ENCODE measurements at places on chromosomes 5 and 9.

- no peak for DNase-seq
These were observed 4.9 kb downstream of the EDIL3 start for GRCh38 chr5:84379749-84380148.

GRCh38 chr5:149759563-149759962, 29.5 kb downstream of the PPARGC1B start:
- DNase-seq = no peak

DNA sequence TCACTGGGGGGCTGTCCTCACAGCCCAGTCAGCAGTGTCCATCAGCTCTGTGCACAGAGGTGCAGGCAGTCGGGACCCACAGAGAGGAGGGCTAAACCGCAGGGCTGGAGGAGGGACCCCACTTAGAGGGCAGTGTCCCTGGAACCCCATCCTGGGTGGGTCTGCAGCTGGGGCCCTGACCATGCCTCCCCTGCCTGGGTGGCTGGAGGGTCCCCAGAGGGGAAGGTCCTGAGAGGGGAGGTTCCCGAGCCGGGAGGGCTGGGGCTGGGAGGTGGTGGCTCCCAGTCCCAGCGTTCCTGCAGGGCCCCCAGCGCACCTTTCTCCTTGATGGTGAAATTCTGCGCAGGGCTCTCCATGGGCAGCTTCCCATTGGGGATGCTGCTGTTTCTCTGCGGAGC, 32.7 kb downstream of the EXOC3 start:
- no peak for DNase-seq

DNA sequence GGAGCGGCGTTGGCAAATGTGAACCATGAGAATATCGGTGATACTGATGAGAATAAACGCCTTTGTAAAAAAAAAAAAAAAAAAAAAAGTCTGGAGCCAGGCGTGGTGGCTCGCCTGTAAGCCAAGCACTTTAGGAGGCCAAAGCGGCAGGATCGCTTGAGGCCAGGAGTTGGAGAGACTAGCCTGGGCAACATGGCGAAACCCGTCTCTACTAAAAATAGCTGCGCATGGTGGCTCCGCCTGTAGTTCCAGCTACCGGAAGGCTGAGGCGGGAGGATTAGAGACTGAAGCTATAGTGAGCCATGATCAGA, 425 bp upstream of the NFX1 start:
- DNase-seq = no peak

DNA sequence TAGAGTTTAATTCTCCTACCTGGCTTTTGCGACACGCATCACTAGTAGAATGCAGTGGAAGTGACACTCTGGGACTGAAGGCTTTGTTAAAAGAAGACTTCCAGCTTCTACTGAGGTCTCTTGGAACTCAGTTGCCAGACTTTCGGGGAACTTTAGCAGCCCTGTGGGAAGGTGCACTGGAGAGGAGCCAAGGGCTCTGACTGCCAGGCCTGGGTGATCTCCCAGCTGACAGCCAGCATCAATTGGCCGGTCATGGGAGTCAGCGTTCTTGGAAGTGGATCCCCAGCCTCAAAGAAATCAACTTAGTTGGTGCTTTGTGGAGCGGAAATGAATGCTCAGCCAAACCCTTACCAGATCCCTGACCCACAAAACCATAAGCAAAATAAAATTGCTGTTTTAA, 87.1 kb downstream of the OSTF1 start:
- no peak for DNase-seq

- no peak for DNase-seq
These were observed 88.7 kb upstream of the LRRTM2 start for GRCh38 chr5:138963763-138964371.

- DNase-seq = no peak
These were observed 140.8 kb downstream of the CEP120 start for GRCh38 chr5:123282444-123282843.

DNA sequence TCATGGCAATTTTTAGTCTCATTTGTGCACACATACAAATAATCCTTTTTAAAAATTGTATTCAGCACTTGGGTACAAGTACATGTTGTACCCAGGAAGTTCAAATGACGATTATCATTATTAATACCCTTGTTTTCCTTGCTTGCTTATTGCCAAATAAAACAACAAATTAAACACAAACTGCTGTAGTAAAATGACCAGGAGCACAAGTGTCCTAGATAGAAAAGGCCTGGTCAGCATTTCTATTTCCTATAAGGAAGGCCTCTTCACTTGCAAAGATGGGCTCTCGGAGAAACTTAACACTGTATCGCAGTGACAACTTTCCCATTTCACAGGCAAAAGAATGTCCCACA, 34.7 kb upstream of the PLPP1 start:
- no peak for DNase-seq

DNA sequence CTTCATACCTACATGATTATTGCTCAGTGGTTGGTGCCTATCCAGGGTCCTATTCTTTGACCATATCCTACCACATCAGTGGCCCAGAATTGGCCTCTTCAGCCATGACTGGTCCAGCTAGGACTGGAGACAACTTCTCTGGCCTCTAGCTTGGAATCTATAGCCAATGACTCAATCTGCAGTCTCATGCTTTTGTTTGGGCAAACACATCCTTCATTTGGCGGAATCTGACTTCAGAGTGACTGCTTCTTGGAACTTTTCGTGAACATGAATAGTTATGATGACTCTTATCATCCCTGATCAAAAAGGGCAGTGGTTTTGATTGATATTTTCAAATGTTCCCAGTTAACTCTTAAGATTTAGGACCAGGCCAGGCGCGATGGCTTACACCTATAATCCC, 134.1 kb downstream of the PAPPA start:
- DNase-seq = no peak

DNA sequence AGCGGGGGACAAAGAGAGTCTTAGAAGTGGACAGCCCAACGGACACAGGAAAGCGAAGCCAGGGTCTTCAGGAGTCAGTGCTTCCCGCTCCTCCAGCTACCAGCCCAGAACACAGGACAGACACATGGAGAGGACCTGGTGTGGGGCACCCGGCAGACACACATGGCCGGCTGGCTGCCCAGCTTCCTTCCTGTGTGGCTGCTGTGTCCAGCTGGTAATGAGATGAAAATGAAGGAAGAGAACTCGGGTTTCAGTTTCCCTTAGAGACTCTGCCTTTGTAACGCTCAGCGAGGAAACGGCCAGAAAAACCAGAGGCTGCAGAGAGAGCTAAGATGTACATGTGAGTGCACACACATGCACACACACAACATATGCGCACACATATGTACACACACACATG, 87.5 kb downstream of the SECISBP2 start:
- DNase-seq = peak; percentile 63

All from GM12892 (cell line).